IPS DF 6.9 (cell line): ENCODE measurements at places on chromosomes 2 and 18.

DNA sequence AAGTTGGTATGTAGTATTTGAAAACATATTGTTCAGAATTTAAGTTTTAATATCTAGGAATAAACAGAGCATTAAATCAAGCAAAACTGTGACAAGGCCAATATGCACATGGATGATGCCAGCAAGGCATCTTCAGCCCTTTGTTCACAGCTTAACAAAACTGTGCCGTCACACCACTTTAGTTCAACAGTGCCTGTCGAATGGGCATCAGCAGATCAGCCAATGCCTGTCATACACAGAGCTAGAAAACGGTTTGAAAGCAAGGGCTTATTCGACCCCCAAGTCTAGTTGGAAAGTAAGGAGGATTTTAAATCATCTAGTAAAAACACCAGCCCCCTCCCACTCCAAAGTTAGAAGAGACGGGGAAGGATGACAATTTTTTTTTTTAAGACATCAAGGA is 16.7 kb downstream of the ZEB2 start:
- DNase-seq = no peak

DNA sequence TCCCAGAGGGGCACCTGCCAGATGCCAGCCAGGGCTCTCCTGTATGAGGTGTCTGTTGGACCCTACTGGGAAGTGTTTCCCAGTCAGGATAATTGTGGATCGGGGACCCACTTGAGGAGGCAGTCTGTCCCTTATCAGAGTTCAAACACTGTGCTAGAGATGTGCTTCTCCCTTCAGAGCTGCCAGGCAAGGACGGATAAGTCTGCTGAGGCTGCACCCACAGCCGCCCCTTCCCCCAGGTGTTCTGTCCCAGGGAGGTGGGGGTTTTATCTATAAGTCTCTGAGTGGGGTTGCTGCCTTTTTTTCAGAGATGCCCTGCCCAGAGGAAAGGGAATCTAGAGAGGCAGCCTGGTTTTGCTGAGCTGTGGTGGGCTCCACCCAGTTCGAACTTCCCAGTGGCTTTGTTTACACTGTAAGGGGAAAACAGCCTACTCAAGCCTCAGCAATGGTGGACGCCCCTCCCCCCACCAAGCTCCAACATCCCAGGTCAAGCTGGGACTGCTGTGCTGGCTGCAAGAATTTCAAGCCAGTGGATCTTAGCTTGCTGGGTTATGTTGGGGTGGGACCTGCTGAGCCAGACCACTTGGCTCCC is 324.0 kb upstream of the SETBP1 start:
- DNase-seq = no peak

DNA sequence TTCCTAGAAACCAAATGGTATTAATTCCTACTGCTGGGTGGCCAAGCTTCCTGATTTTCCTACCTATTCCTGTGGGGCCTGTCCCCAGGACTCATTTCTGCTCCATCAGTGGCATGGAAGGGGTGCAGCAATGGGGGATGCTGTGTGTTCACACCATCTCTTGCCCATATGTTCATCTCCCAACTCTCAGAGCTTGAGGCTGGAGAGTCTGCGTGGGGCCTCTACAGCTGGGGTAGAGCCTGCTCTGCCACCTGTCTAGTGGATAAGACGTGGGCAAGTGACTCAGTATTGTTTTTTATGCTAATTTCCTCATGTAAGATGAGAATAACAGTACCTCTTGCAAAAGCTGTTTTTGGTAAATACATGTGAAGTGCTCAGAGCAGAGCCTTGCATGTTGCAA is 149.8 kb downstream of the ACTR3 start:
- no peak for DNase-seq

DNA sequence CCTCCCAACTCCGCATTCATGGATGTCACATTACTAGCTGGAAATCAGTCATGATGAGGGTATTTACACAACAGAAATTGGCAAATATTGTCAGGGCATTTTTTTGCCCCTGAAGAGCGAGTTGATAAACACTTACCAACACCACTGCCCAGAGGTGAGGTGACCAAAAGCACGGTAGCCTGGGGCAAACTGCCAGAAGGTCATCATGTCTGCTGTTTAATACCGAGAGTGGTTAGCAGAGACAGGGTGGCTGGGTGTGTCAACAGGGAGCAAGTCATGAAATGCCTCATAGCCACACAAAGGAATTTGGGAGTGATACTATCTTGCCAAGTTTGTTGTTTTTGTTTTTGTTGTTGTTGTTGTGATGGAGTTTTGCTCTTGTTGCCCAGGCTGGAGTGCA is 37.0 kb upstream of the EPC2 start:
- no peak for DNase-seq

DNA sequence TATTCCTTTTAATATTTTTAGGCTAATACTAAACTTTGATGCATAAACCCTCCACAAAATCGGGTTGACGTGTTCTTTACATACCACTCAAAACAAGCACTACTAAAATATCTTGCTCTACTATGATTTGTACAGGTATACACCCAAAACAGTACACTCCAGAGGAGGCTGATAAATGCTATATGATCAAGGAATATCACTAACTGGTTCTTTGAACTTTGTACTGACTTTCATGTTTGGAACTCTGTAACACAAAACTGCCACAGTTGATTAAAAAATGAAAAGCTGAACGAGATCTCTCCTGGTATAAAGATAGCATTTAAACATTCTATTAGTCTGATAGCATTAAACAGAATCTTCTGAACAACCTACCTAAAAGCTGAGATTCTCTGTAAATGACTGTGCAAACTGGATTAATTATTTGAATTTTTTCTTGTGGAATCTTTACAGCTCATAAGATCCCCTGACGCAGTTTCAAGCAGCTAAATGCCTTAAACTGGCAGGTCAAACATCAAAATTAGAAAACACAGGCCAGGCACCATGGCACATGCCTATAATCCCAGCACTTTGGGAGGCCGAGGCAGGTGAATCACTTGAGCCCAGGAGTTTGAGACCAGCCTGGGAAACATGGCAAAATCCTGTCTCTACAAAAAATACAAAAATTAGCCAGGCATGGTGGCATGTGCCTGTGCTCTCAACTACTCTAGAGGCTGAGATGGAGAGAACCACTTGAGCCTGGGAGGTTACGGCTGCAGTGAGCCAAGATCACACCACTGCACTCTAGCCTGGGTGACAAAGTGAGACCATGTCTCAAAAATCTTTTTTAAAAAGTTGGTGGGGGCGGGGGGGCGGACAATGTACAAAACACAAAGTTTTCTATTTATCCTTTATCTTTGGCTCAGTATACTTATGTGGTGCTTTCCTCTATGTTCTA is 150.6 kb downstream of the EXOC6B start:
- DNase-seq = no peak
